Stimulated activated CD4-positive, alpha-beta T cell treated with anti-CD3 and anti-CD28 coated beads, Interleukin-12 subunit alpha, Interleukin-12 subunit beta, amount 100 ng/mL, for 24 hours (primary cell): ENCODE measurements at places on chromosomes 6 and 20.

DNA sequence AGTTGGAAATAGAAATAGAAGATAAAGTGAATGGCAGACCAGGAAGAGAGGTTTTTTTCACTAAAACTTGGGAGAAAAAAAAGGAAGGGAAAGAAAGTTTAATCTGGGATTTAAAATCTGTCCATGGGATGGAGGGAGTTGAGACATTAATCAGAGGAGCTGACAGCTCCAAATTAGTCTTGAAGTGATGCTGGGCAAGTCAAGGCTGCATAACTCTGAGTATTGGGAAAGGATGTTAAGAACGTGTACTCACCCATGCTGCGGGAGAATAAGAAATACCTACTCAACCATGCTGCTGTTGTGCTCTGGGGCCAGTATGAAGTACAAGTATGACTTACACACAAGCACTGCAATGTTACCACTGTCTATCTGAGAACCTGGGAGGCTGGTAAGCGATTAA lies 47.5 kb downstream of the SNRNP48 start:
- no peak for DNase-seq

DNA sequence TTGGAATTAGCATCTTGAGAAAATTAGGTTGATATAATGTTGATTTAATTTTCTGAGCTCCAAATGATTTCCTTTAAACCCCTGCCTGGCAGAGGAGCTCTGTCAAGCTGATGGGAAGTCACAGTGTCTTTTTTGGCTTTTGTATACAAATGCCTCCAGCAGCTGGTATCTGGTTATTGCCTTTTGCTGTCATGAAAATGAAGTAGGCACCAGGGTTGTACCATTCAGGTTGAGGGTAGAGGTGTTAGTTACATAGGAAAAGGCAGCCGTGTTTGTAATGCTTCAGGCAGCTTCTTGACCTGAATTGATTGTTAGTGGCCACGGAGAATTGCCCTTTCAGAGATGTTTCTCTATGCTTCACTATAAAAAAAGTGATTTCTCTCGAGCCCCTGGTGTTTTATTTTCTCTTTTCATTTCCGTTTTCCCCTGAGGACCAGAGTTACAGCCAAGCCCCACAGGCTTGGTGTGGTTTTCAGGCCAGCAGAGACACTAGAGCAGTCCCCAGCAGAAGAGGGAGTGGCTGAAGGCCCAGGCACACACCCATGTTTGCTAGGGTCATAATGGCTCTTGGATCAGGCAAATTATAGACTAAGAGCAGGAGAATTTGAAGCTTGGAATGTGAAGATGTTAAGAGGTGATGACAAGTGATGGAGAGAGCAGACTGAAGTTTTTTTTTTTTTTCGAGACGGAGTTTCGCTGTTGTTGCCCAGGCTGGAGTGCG lies 21.6 kb downstream of the CMTR1 start:
- no peak for DNase-seq

DNA sequence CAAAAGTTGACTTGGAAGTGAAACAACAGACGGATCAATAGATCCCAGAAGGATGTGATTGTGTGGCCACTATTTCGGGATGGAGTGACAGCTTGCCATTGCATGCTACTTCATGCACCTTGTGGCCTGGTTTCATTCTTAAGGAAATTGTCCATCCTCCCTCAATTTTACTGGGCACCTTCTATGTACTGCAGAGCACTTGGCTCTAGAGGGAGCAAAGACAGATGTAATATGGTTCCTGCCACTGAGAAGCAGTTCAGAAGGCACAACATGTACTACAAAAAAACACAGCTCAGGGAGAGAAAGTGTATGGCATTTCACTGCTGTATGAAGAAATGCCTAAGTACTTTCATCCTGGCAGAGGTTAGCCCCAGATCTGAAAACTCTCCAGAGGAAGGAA lies 91.9 kb downstream of the FOXA2 start:
- no peak for DNase-seq

DNA sequence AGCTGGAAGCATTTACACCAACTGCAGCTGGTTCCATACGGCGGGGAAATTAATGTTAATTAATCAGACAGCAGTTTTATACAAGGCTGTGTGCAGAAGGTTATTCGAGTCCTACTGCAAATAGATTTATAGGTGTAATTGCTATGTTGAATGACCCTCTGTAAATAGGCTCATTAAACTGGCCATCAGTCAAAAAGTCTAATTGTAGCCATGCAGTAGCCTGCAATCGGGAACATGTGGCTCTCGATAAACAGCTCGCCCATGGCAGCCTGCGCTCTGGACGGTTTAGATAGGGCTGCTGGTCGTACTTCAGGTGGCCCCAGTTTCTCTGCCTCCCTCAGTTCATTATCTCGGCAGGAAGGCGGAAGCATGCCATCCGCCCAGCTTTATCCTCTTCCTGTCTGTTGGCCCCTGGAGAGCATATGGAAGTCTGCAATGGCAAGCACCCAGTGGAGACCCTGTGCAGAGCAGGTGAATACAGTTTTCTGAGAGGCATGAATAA lies 143.2 kb downstream of the MBOAT1 start:
- DNase-seq, result no peak

- no peak for DNase-seq
Measured at GRCh38 chr20:46430921-46431712, 24.7 kb upstream of the ELMO2 start.

DNA sequence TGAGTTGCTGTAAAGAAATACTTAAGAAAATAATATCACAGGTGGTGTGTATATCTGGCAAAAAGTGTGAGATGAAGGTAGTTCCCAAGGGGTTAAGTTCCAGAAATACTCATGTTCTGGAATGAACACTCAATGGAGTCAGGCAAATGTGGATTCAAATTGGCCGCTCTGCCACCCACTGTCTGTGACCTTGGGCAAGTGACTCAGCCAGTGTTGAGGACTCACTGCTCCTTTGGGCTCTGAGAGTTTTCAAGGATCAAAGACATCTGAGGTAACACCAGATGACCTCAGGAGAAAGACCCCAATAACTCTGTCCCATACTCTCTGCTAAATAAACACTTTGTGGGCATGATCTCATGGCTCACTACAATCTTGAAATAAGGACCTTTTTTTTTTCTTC lies 59.2 kb upstream of the EYA2 start:
- no peak for DNase-seq

DNA sequence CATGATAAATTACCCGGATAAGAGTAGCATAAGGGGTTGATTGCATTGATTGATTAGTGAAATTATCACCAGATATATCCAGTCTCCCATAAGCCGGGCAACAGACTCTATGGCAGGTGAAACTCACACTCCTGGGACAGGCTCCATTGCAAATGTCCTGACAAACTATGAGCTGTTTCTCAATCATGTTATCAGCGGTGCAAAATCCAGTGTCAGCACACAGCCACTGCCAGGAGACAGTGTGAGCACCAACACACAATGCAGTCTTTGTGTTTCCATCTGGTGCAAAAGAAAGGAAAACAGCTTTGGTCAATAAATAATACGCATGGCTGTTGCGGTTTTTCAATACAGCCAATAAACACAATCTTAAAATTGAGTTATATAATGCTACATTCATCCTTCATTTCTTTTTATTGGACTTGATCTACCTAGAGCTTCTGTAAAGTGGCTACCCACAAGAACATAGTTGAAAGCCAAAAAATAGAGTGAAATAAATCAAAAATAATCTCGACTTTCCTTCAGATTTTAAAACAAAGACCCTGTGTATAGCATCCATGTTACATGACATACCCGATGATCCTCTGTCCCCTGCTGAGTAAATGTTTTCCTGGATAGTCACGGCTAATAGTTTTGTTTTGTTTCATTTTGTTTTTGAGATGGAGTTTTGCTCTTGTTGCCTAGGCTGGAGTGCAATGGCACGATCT lies 64.3 kb upstream of the AFDN start:
- no peak for DNase-seq

DNA sequence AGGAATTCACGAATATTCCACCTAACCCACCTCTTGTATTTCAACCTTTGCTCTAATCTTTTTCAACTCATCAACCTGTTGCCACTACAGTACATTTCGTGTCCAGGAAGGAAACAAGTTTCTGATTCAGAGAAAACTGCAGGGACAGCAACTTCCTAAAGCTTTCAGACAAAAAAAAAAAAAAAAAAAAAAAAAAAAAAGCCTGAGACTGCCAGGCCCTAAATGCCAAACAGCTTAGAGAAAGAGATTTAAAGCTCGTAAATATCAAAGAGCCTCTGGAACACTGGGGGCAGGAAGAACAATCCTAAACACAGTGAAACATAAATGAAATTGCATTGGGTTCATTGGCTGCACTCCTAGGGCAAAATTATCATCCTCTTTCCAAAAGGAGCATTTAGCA lies 411.2 kb upstream of the SPTLC3 start:
- DNase-seq, result no peak

DNA sequence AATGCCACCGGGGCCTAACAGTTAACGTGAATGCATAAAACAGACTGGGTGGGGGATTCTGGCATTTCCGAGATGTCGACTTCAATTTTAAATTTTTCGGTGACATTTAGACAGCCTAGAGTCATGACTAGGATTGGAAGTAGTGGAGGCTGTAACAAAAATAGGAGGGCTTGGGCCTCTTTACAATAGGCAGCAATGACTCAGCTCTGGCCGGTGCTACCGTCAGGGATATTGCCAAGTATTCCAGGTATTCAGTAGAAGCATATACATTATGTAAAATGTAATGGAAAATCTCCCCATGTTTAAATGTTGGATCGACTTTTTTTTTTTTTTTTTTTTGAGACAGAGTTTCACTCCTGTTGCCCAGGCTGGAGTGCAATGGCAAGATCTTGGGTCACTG lies 136.2 kb upstream of the STMND1 start:
- no peak for DNase-seq

DNA sequence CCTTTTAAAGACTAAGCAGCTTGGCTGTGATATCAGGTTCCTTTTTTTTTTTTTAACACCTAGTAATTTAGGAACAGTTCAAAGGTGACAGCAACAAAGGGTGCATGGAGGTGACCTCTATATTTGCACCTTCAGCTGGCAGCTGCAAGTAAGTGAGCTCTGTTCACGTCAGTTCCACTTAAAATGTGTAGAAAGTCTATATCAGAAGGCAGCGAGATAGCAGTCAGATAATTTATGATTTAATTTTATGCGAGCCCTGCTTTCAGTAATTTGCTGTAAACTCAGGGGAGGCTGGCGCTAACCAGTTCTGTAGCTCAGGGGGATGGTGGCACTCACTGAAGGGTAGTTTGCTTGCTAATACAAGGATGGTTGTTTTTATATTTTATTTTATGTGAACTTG lies 602.8 kb upstream of the MMS22L start:
- DNase-seq, result no peak

- DNase-seq, result no peak
Measured at GRCh38 chr6:156348424-156348823, 428.8 kb upstream of the ARID1B start.

DNA sequence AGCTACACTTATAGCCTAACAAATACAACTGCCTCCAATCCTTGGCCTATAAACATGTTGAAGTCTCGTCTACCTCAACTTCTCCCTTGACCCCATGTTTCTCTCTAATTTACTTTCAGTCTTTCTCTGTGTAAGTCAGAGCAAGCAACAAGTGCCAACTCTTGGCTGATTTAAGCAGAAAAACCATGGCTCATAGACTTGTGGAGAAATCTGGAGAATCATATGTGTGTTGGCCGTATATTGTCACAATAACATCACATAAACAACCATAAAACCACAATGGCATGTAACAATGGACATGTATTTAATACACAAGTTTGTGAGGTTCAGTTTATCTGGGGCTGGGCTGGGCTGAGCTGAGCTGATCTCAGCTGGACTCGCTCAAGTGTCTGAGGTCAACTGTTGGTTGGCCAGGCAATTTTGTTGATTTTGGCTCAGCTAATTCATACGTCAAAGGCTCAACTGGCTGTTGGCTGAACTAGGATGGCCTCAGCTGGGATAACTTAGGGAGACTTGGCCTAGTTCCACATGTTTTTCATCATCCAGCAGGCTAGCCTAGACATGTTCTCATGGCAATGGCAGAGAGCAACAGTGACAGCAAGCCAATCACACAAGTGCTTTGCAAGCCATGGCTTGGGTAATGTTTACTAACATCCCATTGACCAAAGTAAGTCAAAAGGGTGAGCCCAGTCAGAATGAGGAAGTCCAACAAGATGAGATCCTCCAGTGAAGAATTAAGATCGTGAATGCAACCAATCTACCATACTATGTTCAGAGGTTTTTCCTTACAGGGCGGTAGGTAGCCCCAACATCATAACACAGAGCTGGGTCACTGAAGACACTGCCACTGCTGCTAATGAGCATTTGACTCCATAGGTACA lies 12.9 kb upstream of the TBC1D22B start:
- no peak for DNase-seq

- no peak for DNase-seq
Measured at GRCh38 chr20:10501402-10501801, 66.3 kb downstream of the SLX4IP start.
